ENCODE measurements at places on chromosomes 7 and 10.

- no peak for DNase-seq
Observed at GRCh38 chr7:47885309-47885986, 62.8 kb downstream of the PKD1L1 start.

DNA sequence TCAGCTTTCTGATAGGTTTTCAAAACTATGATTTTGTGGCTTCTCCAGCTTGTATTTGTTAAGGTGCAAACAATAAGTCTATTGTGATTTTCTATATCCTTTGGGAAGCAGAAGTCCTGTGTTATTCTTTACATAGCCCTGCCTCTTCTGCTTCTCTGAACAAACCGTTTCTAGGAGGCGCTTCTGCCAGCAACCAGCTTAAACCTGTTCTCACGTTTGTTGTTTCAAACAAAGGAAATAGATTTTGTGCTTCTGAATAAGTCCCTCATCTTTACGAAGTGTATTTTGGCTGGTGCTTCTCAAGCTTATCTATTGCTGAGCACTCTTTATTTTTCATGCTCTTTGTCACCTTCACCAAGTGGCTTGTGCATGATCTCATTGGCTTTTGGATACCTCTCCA is 61.0 kb downstream of the VTI1A start:
- DNase-seq, result no peak

GRCh38 chr7:55055479-55055878 is 36.7 kb downstream of the EGFR start:
- no peak for DNase-seq

DNA sequence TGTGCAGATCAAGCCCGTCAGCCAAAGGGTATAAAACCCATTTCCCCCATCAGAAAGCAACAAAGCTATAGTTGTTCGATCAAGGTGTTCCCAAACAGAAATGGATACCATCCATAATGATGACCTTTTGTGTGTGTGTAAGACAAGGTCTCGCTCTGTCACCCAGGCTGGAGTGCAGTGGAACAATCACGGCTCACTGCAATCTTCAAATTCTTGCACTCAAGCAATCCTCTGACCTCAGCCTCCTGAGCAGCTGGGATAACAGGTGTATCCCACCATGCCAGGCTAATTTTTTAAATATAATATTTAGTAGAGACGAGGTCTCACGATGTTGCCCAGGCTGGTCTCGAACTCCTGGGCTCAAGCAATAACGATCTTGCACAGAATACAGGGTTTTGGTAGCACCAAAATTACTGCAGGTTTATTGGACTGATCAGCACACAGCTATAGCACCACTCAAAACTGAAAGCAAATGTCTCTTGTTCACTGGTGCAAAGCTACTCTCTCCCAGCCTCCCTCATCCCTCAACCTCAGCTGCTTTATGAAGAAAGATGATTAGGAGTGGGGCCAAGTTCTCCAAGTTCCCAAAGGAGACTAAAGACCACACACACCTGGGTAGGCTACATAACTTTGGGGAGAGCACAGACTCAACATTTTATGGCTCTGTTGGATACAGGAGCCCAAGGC is 80.5 kb downstream of the ABI1 start:
- no peak for DNase-seq

GRCh38 chr10:33327751-33328150 is 6.7 kb downstream of the NRP1 start:
- no peak for DNase-seq

- no peak for DNase-seq
Observed at GRCh38 chr10:10804998-10805740, 212.5 kb upstream of the CELF2 start.

GRCh38 chr7:133670250-133670649 is 417.4 kb downstream of the EXOC4 start:
- DNase-seq, result no peak

- no peak for DNase-seq
Observed at GRCh38 chr10:80599424-80599847, 61.7 kb downstream of the SH2D4B start.

DNA sequence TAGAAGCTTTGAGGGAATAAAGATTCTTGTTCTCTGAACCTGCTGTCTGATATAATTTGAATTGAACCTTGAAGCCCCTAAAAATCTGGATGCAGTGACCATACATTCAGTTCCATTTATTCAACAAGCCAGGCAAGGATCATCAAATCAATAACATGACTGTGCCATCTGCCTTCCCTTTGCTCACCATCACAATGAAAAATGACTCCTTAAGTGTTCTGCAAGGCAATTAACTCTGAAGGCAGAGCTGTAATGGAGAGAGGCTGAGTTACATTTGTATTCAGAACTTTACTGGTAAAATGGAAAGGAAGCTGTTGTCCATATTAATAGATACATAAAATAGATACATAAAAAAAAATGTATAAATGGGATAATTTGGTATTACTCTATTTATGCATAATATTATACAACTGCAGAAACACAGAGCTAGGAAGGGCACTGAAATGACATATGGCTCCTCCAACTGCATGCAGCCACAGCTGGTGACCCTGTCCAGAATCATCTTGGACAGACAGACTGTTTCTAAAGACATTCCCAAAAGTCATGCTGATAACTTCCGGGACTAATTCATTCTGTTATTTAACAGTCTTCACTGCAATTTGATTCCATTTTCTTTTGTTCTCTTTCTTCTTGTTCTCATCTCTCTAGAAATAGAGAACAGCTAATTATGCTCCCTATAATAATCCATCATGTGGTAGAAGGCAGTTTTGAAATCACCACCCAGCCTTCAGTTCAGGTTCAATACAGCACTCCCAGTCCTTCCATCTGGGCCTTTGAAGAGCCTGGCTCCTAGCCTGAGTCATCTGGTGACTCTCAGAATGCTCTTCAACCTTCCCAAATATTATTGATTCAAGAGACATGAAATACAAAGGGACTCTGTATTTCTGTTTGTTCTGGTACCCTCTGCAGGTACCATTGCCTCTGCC is 412.6 kb downstream of the GFRA1 start:
- no peak for DNase-seq

GRCh38 chr7:126443951-126444350 is 808.8 kb downstream of the GRM8 start:
- no peak for DNase-seq

GRCh38 chr10:19638896-19639233 is 177.4 kb upstream of the PLXDC2 start:
- DNase-seq, result no peak

DNA sequence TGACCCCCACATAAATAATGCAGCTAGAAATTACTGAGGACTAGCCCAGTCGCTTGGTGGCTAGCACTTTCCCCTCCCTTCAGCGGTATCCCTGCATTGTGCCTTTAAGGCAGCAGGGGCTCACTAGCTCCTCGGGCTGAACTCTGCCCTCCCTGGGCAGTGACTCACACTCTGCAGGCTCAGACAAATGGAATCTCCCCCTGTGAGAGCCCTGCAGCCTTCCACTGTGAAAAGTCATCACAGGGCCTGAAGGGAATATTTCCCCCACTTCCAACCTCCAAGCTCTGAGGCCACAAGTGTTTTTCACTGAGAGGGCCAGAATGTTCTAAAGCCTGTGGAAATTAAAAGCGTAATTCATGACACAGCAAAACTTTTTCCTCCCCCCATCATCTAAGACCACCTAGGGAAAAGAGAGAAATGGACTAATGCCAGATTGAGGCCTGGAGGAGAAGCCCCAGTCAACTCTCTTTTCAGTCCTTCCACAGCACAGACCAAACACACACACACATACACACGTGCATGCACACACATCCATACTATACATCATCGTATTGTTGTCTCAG is 93.6 kb upstream of the COL1A2 start:
- DNase-seq, result no peak

- DNase-seq, result no peak
Observed at GRCh38 chr10:37975401-37975991, 951 bp downstream of the ZNF25 start.

GRCh38 chr10:30019468-30019867 is 39.9 kb downstream of the JCAD start:
- DNase-seq, result no peak

- DNase-seq, result no peak
Observed at GRCh38 chr7:79434098-79434497, 19.4 kb downstream of the MAGI2 start.

- DNase-seq, result no peak
Observed at GRCh38 chr7:27634671-27635493, 27.8 kb downstream of the HIBADH start.

Data from activated T-cell treated with anti-CD3 and anti-CD28 coated beads for 4 hours (primary cell).